ENCODE measurements at places on chromosomes 7 and 10.
A peak's percentile ranks its signal among the peaks of the same experiment; 100 is the strongest.

DNA sequence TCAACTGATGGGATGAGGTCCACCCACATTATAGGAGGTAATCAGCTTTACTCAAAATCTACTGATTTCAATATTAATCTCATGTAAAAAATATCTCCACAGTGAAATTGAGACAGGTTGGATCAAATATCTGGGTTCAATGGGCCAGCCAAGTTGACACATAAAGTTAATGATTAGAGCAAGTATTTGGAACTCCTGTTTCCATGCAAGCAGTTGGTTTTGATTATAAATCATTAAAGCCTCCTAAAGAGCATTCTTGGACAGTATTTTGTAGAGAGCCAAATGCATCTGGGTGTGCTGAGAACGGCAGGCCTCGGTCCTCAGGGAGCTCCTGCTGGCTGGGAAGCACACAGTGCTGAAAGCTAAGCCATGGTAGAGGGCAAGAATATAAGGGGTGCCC, 126.9 kb upstream of the BTBD16 start:
- DNase-seq, result no peak

- DNase-seq, result no peak
Observed at GRCh38 chr10:3251172-3251571, 78.6 kb upstream of the PITRM1 start.

DNA sequence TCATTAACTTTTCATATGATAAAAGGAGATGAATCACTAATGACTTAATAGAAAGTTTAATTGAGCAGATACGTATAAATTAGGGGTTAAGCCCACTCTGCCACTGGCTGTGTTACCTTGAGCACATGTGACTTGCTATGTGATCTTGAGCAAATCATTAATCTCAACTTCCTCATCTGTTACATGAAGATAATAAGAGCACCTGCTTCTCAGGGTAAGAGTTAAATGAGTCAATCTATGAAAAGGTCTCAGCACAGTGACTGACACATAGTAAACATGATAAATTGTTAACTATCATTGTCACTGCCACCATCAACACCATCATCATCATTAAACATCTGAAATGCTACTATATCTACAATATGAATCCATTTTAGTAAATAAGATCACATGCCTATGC, 110.8 kb downstream of the TPK1 start:
- no peak for DNase-seq

DNA sequence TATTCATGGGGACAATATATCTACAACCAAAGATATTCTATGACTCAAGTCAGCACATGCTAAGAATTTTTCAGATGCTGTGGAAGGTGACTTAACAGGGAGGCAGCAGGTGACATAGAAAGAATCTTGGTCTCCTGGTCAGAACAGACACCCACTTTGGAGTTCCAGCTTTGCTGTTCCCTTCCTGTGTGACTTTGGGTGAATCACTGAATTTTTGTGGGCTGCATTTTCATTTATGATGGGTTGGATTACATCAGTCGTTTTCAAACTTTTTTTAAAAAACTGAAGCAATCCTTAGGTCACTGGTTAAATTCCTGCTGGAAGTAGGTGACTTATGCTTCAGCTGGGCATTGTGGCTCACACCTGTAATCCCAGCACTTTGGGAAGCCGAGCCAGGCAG, 24.9 kb downstream of the RGR start:
- peak; percentile 73 for DNase-seq

DNA sequence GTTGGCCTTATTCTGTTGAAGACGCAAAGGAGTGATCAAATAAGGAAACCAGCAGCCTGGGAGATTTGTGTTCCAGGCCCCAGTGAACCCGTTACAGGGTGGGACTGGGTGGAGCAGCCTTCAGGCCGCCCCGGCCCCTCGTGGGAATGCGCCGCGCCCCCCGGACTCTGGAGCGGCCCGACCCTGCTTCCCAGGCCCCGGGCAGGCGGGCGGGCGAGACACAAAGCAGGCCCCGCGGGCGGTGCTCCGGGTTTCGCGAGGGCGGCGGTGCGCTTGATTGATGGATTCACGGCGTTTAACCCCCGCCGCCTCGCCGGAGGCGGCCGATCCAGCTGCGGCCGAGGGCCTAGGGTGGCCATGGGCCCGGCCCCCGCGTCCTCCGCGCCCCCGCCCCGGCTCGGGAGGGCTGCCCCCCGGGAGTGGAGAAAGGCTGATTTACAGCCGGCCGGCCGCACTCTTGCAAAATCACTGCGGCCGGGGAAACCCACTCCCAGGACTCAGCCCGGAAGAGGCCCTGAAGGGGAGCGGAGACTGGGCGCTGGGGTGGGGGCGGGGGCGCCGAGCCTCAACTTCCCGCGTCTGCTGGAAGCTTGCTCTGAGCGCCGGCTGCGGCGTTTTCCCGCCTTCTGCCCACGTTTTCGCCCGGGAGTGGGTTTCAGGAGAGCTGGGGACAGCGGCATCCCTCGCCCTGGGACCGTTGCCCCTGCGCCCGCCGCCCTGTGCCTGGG, 299.6 kb upstream of the NFE2L3 start:
- DNase-seq, result no peak

DNA sequence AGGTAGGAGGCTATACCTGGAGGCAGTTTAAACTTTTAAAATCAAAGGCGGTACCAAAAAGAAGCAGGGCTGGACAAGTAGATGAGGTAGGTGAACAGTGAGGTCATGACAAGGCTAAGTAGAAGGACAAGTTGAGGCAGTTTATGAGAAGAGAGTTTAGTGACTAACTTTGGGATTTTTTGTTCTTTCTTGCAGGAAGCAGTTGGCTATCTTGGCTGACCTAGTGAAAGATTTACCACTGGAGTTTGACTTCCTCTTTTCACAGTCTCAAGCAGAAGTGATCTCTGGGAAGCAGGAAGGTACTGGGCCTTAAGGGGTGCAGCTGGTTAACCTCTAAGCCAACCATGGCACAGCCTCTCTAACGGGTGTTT, 26.3 kb downstream of the ENTPD7 start:
- DNase-seq, result no peak

GRCh38 chr7:77368974-77369373, 47.2 kb downstream of the GSAP start:
- DNase-seq, result no peak

- DNase-seq, result no peak
Observed at GRCh38 chr10:11424456-11425295, 186.8 kb downstream of the USP6NL start.

DNA sequence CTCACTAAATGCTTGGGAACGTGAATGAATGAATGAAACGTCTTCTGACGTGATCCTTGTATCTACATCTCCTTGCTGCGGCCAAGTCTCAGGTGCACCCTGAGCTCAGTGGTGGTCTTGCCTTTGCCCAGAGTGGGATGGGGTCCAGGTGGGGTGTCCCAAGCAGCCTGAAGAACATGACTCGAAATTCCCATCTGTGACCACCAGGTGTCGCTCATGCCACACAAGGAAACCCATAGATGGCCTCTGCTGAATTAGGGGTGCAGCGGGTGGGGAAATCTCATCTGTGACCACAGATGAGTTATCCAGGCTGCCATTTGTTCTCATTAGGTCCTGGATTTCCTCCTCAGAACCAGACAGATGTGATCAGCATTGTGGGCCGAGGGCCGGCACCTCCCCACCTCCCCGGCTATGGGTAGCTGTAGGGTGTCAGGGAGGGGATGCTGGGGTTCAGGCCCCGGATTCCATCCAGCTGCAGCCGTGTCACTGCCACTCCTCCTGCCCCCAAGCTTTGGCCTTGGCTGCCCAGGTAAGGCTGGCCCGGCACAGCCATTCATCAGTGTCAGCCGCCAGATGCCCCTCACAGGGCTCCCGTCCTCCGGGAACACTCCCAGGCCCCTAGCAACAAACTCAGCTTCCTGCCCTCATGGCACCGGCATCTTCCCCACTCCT, 21.0 kb upstream of the GNA12 start:
- no peak for DNase-seq

DNA sequence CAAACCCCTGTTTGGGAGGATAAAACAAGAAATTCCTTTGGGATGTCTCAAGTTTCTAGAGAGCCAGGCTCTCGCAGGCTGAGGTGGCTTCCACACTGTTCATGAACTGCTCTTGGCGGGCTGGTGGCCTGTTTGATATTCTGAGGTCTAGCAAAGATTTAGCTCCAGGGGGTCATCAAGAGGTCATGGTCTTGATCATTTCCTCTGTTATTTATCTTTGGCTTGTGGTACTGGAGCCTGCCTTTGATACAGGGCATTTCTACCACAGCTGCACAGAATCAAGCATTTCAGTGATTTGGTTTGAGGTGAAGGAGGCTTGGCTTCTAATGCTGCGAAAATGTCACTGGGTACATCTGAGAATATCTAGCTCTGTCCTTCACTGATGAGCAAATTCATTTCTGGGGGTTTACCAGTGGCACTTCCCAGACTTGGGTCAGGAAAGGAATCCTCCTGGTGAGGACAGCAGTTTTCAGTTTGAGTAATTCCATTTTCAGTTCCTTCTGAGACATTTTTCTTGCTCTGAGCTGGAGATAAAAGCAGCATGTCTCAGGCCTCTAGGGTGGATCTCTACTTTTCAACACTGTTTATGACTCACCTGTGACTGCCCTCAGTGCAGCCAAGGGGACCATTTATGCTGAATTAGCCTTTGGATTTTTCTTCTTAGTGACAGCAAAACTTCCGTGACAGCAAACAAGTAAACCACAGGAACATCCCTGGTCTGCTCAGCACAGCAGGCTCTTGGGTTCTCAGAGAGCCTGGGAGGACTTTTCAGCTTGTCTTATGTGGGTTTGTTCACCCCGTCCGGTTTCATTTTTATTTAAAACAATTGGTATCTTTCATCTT, 312.0 kb downstream of the RNLS start:
- no peak for DNase-seq

GRCh38 chr7:20146451-20146850, 70.7 kb downstream of the MACC1 start:
- no peak for DNase-seq

DNA sequence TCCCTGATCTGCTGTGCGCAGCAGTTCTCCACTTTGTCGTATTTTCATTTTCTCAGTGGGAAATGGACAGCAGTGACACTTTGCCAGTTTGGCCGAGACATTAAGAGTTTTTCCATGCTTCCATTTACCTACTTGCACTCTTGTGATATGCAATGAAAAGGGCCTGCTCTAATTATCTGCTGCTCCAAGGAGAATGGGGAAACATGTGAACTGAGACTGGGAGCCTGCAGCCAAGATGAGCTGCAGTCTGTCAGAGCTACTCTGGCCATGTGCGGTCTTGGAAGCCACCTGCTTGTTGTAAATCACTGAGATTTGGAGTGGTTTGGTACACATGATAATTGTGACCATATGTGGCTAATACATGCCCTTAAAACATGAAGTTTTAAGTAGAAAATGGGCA, 586.6 kb upstream of the POT1 start:
- no peak for DNase-seq

DNA sequence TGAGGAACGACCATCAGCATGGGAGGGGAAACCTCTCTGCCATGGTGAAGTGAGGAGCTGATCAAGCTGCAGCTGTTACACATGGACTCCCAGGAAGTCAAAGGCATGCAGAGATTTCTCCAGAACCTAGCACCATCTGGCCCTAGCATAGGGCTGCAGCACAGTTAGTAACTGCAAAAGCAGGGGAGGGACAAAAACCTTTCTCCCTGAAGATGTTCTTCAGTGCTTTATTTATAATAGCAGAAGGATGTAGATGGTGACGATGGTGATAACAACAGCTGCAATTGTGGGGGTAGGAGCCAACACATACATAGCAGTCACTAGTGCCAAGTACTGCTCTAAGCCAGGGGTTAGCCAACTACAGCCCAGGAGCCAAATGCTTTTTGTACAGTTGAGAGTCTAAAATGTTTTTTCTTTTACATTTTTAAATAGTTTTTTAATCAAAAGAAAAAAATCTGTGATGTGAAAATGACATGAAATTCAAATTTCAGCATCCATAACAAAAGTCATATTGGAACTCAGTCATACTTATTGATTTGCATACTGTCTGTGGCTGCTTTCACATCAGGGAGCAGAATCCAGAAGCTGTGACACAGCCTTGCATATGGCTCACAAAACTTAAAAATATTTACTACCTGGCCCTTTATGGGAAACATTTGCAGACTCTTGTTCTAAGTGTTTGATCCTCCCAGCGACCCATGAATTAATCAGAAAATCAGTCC, 299.5 kb downstream of the ELMO1 start:
- no peak for DNase-seq

GRCh38 chr7:151079199-151079910, 1.3 kb downstream of the FASTK start:
- no peak for DNase-seq

- DNase-seq, result no peak
Observed at GRCh38 chr10:123007558-123008354, 839 bp downstream of the IKZF5 start.

- DNase-seq, result no peak
Observed at GRCh38 chr10:131944976-131945695, 36.6 kb downstream of the BNIP3 start.

DNA sequence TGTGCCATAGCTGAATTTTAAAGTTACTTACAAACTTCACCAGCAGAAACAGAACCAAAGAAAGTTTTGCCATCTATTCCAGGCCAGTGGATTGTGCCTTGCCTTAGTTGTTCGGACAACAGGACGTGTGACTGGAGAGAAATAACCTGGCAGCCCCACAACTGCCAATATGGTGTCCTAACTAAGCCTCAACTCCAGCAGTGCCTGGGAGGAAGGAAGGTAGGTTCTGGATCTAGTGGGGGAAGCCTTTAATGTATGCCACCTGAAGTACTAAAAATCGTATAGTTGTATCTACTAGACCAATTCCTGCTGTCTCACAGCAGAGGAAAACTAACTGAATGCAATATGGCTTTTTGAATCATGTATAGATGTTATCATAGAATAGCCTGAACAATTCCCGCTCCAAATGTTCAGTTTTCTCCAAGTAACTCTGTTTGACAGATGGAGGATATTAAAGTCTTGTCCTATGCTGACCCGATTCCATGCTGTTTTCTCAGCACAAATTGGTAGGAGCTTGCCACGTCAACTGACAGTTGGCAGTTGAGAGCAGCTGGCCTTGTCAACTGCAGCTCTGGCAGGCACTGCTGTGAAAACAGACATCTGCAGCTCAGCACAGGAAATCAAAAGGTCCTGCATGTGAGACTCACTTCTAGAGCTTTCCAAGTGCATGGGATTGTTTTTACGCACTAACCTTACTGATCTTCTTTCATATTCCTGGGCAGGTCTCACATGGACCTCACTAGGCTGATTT, 84.5 kb upstream of the WNT16 start:
- DNase-seq, result no peak

DNA sequence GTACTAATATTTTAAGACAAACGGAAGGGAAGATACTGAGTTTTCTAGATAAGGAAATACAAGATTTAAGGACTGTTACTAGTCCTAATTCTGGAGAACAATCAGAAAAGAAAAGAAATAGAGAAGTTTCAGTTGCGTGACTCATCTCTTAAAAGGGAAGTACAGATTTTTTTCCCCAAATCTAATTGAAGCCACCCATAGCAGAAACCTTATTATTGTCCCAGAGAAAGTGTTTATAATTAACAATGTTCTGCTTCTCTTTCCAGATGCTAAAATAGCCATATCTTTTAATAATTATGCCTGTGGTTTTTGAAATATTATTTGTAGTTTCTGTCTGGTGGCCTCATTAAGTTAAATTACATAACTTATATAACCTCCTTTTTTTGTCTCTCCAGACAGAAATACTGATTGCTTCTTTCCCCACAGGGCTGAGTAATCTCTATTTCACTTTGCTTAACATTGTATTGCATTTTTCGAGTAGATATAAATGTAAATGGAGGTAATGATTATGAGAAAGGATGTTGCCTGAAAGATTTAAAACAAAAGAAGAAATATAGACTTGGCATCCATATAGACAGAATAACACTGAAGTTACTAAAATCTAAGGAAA, 240.7 kb upstream of the MBL2 start:
- no peak for DNase-seq

- no peak for DNase-seq
Observed at GRCh38 chr10:96576277-96576980, 10.4 kb downstream of the TM9SF3 start.

GRCh38 chr7:52463341-52463740, 572.1 kb upstream of the POM121L12 start:
- DNase-seq, result no peak
